ENCODE measurements at places on chromosomes 16 and 17.

DNA sequence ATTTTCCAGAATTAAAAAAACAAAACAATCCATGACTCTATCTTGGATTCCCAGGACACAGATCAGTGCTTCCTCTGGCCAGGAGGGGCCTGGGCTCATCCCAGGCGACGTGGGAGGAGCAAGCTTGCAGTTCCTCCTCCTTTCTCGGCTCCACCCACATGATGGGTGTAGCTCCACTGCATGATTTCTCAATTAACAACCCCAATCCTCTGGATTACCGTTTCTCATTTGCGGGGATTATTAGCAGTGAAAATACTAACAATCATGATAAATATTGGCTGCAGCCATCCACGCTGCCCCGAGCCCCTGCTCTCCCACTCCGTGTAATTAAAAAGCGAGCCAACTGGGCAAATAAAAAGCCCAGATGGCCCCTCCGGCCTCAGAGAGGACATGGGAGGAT lies 46.4 kb upstream of the SDK2 start:
- DNase-seq, result no peak

DNA sequence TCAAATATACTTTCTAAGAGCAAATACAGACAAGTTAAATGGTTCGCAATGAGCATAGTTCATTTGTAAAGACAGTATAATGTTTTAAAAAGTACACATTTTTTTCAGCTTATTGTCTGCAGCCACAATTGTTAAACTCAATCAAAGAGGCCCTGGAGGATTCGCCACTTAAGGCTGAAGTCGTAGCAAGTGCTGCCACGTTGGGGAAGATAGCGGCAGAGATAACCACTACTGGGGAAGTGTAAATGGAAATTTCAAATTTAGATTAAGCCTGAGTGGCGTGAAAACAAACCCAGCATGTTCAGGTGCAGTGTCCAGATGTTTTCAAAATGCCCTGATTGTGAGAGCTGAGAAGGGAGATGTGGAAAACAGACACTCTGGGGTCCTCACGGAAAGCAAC lies 8.4 kb downstream of the PMP22 start:
- no peak for DNase-seq

DNA sequence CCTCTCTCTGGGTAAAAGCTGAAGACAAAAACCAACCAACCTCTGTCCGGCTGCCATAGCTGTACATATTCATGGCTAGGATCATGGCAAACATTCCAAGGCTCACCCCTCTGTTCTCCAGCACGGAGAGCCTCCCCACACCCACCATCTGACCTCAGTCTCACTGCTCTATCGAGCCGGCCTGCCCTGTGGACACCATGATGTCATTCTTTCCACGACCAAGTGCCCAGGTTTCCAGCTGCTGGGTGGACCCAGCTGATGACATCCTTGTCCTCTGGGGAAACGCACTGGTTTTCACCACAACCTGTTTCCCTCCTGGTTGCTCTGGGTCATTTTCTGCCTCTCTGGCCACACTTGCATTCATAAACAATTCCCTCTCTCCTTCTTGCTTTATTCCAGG lies 67.7 kb downstream of the NDEL1 start:
- peak; percentile 41 for DNase-seq

- no peak for DNase-seq
Observed at GRCh38 chr16:30941600-30942425, 7.1 kb upstream of the ORAI3 start.

GRCh38 chr17:74922694-74923537 lies at the start of gene USH1G:
Gene USH1G, minus strand, starts transcription at chr17:74923255. Its CDS starts 182 bp downstream, at chr17:74923073.
- DNase-seq, result no peak

- no peak for DNase-seq
Observed at GRCh38 chr17:42521666-42522262, 14.3 kb upstream of the NAGLU start.

DNA sequence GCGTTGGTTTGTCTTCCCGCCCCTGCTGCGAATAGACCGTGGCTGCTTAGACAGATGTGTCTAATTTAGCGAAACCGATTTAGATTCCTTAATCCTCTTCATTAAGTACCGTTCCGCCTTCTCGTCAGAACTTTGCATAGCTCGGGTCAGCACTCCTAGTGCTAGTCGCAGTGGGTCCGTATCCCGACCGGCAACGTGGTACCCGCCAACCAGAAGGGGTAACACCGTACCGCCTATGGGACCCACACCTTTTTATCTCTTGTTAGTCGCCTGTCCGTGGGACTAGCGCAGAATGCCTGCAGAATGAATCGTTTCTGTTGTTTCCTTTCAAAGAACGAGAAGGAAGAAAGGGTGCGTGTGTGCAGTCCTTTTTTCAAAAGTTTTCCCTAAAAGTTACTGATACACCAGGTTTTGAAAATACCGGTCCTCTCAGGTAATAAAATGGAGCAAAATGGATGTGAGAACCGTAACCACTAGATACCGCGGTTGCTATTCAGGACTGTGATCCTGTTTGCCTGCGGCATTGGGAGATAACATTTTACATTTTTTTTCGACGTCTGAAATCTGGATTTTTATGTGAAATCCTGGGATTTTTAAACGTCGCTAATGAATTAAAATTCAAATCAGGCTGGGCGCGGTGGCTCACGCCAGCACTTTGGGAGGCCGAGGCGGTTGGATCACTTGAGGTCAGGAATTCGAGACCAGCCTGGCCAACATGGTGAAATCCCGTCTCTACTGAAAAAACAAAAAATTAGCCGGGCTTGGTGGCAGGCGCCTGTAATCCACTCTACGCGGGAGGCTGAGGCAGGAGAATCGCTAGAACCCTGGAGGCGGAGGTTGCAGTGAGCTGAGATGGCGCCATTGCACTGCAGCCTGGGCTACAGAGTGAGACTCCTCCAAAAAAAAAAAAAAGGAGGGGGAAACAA lies 998 bp upstream of the SRSF1 start:
- no peak for DNase-seq

- DNase-seq, result no peak
Observed at GRCh38 chr16:24821129-24821528, 24.6 kb upstream of the SLC5A11 start.

DNA sequence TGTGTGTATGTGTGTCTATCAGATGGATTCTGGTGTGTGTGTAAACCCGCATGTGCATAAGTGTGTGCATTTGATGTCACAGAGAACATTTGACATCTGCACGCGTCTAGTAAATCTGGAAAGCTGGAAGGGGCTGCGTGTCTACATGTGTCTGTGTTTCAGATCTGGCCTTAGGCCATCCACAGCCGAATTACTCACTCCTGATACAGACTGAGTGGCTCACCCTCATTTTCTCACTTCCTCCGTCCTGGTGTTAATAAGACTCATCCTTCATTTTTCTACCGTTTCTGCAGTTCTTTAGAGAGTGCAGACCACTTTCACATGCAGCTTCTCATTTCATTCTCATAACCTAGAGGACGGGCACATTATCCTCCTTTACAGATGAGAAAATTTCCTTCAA lies 491.6 kb downstream of the CDH13 start:
- no peak for DNase-seq

DNA sequence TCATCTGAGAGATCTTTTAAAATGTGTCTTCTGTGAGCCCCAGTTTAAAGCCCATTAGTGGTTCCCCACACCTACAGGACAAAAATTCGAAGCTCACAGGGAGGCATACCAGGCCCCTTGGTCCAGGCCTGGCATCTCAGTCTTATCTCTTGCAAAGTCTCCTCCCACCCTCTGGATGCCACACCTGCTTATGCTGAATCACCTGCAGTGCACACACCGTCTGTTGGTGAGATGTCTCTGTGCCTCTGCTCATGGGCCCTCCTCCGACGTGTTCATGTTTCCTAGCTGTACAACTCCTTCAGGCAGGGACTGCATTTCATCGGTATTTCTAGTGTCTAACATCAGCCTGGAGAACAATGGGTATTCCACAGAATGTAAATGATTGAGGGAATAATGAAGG lies 41.6 kb downstream of the RNF157 start:
- DNase-seq, result no peak

DNA sequence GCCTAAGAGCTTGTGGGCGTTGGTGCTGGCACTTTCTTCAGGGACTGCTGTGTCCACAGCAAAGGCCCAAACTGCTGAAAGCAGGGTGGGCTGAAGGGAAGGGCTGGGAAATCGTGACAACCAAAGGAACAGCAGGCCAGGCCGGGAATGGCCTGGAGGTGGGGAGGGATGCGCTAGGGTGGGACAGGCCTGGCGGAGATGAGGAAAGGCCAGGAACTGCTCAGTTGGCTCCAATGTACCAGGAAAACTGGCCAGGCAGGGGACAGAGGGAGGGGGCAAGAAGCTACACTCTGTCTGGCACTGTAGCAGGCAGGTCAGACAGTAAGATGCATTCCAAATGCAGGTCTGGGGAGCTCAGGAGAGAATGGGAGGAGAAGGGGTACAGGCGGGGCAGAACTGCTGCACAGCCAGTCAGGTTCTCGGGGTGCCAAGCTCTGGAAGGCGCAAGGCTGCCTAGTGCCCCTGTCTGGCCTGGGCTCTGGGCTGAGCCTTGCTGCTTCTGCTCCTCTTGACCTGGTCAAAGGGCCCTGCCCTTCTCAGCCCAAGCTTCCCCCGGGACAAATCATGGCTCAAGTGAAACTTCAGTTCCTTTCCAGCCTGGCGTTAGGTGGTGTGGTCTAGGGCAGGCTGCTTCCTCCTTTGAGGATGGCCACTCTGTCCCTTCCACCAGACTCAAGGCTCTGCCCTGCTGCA lies 7.3 kb downstream of the PNMT start:
- DNase-seq, result no peak

DNA sequence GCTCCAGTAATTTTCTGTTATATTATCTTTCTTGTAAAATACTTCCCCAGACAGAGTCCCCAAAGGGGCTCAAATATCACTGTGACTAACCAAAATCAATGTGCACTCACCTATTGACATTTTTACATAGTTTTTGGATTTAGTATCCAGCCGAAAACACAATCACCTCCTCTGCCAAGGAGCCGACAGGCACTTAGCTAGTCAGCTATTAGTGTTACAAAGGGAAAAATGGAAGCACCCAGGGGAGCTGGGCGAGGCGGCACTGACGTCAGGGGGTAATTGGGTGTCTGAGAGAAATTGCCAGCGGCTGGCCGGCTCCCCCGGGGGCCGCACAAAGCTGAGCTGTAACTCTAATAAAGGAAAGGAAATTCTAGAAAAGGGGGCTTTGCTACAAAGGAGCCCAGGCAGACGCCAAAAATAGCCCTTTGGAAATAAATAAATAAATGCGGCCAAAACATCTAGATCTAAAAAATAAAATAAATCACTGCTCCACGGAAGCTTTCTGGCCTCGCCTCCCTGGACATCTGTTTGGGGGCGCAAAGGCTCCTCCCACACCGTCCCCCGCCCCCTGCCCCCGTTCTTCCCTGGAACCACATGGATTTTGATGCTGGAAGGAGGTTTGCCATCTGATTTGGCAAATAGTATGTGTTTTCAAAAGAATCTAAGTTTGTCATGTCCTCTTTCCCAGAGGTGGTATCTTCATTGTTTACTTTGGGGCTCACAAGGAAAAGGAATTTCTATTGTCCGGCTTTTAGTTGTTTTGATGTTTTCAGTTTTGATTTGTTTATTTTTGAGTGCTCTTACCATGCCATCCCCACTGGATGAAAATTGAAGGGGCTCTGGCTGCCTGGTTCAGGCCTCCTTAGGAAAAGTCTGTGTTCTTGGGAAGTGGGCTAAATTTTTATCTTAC lies 156.7 kb downstream of the ZNF423 start:
- no peak for DNase-seq

GRCh38 chr16:23092072-23092800 lies 57.0 kb downstream of the USP31 start:
- no peak for DNase-seq

- DNase-seq, result no peak
Observed at GRCh38 chr17:67503184-67503583, 126.1 kb downstream of the PITPNC1 start.

DNA sequence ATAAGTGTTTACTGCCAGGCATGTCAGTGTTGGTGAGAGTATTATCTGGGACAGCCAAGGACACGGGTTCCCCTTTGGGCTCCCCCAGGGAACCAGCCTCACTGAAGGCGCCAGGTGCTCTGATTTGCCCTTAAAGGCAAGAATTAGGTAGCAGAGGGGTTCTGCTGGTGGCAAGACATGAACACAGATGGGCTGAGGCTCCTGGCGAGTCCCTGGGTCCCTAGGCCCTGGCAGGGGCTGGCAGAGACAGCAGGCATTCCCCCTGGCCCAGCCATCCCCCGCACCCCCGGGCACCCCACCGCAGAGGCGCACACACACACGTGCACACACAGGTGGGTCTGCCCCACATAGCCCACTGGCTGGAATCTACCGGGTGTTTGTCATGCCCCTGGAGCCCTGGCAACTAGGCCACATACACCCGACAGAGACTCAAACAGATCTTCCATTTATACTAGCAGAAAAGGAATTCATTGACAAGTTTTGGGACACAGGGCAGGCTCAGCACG lies 153.3 kb downstream of the C16orf78 start:
- no peak for DNase-seq

All from lower leg skin (tissue), 4 donors.